Stimulated activated CD4-positive, alpha-beta T cell treated with anti-CD3 and anti-CD28 coated beads, Interleukin-4, amount 100 ng/mL, for 48 hours (primary cell): ENCODE measurements at places on chromosomes 12 and 14.
A peak's percentile ranks its signal among the peaks of the same experiment; 100 is the strongest.

- no peak for DNase-seq
Observed at GRCh38 chr14:40368314-40368713, 936.1 kb upstream of the FBXO33 start.

DNA sequence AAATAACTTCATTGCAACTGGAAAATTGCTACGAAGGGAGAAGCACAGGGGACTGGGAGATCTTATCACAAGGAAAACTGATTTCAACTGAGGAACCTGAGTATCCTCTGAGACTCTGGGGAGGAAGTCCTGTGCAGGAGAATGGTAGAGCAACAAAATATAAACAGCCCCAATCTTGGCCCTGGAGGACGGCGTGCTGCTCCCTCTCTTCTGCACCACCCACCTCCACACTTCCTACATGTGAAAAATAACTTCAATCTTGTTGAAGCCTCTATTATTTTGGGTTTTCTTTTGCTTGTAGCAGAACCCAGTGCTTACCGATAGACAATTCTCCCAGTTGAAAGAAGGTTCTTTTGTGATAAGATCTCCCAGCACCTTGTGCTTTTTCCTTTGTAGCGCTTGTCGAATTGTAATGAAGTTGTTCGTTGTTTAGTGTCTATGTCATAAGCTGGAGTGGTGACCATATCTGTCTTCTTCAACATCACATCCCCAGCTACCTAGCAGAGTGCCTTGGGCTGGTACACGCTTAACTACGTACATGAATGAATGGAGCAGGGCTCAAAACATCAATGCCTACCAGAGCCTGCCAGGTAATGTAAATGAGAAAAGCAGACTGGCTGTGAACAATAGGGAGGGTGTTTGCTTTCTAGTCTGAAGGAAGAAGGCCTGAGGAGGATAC is 2.8 kb upstream of the CD4 start:
- no peak for DNase-seq

GRCh38 chr14:94470311-94470710 is 5.7 kb downstream of the SERPINA9 start:
- DNase-seq, result no peak

DNA sequence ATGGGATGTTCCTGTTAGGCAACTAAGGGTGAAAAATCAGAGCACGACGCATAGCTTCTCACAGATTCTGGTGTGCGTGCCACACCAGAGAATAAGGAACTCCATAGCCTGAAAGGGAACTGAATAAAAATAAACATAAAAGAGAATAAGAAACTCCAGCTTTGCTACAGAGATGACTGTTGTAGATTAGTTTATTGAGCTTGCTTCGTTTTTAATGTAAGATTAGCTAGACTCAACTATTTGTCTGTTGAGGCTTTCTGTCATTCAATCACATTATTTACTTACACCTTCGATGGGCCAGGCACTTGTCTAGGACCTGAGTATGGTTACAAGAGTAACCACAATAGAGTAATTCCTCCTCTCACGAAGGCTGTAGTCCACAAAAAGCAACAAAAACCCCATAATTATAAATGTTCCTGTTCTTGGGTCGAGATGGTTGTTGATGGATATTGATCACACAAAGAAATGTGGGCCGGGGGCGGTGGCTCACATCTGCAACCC is 807 bp upstream of the ZCCHC8 start:
- DNase-seq, result no peak

GRCh38 chr12:52243856-52244614 is 11.0 kb downstream of the KRT7 start:
- DNase-seq, result peak; percentile 53

DNA sequence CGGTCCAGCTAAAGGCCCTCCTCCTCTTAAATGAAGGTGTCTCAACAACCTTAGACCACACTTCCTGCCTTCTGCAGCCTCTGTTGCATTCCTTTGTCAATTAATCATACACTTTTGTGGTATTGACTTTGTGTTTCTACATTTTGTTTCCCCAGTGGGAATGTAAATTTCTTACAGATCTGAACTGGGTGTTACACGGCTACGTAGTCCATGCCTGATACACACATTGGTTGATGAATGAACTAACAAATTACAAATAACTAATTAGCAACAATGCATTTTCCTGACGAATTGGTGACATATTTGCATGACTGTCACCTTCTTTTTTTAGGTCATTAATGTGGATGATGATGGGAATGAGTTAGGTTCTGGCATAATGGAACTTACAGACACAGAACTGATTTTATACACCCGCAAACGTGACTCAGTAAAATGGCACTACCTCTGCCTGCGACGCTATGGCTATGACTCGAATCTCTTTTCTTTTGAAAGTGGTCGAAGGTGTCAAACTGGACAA is 15.2 kb upstream of the CCT2 start:
- DNase-seq, result no peak

- peak; percentile 28 for DNase-seq
Observed at GRCh38 chr12:127108360-127109215, 1158.4 kb upstream of the TMEM132C start.

- no peak for DNase-seq
Observed at GRCh38 chr14:100063314-100063941, 1.8 kb upstream of the EVL start.

- DNase-seq, result no peak
Observed at GRCh38 chr14:29668201-29668600, 259.4 kb downstream of the PRKD1 start.

GRCh38 chr12:48690990-48691389 is 9.0 kb upstream of the KANSL2 start:
- no peak for DNase-seq

DNA sequence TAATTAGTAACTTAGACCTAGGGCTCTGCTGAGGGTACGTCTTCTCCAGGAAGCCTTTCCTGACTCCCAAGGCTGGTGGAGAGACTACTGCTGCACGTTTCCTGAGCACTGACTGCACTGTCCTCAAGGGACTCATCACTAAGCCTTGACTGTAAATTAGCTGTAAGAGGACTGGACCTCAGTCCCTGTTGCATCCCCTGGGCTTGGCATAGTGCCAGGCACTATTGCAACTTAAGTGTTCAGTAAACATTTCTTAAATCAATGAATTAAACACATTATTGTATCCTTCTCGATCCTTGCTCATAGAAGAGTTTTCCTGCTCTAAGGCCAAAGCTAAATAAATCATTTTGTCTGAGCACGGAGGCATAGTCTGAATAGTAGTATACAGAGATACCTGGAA is 31.9 kb upstream of the IFNG-AS1 start:
- no peak for DNase-seq
